ENCODE measurements at places on chromosomes 11 and 22. TPM values are rescaled to one million over a fixed set of nuclear protein-coding genes. Genes with fewer than 3 reads are reported as not detected.
A peak's percentile ranks its signal among the peaks of the same experiment; 100 is the strongest.

- DNase-seq, result no peak
Observed at GRCh38 chr11:23564370-23564769, 704.1 kb upstream of the CCDC179 start.

VWA5A gene
- 2.6 TPM for total RNA-seq

GRCh38 chr11:497565-498296 is 9.3 kb downstream of the RNH1 start:
- DNase-seq, result no peak

GRCh38 chr11:106461839-106462545 is 384.5 kb downstream of the AASDHPPT start:
- no peak for DNase-seq

DNA sequence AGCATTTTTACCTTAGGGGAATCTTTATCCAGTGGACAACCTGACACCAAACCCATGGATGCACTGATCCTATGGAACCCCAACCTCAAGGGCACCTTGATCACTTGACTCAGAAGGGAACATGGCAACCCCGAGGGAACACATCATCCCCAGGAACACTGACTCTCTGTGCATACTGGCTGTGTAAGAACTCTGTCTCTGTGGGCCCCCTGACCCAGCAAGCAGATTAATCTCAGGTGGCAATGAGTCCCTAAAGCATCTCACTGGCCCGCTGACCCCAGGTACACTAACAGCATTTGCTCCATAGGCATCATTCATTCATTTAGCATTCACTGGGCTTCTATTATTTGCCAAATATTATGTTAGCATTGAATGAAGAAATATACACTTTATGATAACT is 16.9 kb downstream of the EIF3F start:
- DNase-seq, result no peak

DNA sequence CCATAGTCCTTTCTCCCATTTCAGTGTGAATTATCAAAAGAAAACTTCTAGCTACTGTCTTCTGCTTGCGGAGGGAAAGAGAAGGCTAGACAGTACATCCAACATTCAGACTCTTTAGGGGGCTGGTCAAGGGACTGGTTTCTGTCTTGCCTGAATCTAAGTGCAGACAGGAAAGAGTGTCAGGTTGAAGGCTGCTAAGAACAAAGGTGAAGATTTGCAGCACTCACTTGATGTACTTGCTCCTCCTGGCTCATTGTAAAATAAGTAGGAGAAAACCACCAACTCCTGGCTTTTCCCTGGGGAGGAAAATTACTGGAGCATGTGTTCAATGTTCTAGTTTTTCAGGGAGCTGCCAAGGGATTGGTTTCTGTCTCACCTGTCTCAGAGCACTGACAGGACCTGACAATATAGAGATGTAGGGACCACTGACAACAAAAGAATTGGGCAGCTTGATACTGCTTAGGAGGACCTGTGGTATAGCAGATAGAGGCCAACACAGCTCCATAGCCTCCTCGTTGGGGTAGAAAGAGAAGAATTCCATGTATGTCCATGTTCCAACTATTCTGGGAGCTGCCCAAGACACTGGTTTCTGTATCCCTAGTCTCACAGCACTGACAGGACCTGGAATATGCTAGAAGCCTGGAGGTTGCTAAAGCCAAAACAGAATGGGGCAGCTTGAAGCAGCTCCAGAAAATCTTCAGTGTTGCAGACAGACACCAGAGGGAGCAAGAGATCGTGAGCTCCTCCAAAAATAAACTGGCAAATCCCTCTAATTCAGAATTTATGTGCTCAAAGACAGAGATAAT is 39.7 kb upstream of the MMP12 start:
- DNase-seq, result no peak

APOBEC3H gene
- total RNA-seq, result not detected

DNA sequence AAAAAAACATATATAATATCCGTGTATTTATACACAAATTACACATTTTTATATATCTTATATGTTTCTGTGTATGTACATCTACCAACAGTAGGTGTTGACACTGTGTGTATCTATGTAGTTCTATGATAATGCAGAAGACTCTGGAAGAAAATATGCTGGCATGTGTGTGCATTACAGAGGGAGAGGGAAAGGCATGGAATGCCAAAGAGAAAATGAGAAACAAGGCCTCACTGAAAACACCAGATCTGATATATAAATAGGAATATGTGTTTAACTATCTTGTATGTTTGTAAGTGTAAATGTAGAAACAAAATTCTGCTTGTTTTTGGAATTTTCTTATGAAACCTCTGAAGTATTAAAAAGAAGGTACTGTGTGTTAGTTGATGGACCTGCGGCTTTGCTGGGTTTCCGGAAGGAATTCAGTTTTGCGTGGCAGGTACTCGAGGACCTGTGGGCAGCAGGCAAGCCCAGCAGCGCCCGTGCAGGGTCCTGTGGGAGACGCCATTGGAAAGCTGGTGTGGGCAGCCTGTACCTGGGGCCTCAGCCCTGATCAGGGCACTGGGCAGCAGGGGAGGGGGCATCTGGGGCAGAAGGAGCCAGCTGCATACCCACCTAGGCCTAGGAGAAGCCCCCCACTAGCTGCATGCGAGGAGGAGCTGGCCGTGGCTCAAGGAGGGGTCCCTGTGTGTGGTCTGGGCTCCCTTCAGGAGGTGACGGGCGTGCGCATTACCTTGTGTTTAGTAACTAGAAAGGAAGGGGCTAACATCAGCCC is 7.6 kb upstream of the TRMU start:
- peak; percentile 6 for DNase-seq

DNA sequence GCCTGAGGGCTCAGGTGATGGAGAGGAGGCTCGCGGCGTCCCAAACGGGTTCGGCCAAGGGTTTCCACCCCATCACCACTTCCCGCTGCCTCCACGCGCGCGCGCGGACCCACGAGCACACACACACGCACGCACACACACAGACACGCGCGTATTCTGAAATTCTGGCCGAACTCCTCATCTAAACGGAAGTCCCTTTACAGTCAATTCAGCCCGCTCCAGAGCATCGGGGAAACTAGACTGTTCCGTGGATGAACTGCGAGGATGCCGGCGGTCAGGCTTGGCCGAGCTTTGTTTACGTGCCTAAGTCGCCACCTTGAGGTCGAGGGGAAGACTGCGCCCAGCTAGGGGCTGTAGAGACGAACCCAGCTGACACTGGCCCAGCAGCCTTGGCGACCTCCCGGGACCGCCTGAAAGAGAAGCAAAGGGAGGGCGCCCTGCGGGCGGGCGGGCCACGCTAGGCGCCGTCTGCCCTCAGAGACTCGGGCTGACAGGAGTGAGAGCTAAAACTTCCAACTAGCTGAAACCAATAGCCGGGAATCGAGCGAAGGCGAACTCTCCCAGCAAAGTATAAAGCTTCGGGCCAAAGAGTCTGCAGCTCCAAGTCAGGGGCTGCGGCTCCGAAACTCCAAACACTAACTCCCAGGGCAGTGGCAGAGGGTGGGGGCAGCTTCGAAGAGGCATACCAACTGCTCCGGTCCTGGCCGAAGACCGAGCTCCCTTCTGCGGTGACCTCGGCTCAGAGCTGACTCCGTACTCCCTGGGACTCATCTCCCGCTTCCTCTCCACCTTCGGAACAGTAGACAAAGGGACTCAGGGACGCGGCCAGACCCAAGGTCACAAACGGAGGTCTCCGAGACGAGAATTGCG is 124.7 kb upstream of the C11orf58 start:
- peak; percentile 93 for DNase-seq

Measured in glutamatergic neuron (in vitro differentiated cells).